NB4 (cell line): ENCODE measurements at places on chromosomes 16 and 17.

- DNase-seq, result no peak
Observed at GRCh38 chr16:50924759-50925545, 183.1 kb downstream of the CYLD start.

DNA sequence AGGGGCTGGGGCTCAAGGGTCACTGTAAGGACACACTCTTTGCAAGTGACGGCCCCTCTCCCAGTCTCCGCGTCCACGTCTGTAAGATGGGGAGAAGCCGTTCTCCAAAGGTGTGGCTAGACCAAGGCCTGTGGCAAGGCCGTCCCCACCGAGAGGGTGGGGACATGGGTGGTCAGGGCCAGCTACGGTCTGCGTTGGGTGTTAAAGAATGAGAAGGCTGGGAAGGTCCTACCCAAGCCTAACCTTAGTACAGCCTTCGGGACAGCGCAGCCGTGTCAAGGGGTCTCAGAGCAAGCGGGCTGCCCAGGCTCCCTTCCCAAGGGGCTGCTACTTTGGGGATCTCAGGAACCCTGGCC lies 1.9 kb downstream of the C1QTNF8 start:
- DNase-seq, result no peak

- DNase-seq, result peak; percentile 76
Observed at GRCh38 chr17:64423881-64424280, 25.0 kb upstream of the MILR1 start.

DNA sequence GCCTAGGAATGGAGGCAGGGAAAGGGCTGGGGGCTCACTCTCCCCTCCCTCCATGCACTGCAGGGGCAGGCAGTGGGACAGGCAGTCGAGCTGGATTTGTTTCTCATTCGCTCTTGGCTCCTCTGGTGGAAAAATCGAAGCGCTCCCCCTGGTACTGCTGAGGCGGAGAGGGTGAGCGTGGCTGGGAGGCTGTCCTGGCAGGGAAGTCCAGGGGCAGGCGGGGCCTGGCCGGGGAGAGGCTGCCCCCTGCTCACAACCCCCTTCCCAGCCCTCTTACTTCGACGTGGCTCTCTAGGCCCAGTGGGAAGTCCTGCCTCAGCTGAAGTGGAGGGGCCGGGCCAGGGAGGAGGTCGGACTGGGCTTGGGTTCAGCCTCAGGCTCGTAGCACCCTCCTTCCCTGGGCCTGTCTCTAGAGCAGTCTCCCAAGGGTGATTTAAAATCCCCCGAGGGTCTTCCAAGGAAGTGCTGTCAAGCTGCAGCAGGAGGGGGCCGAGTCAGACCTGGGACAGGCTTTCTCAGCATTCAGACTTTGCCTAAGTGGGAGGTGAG lies 16.5 kb upstream of the TMEM92 start:
- no peak for DNase-seq

- DNase-seq, result no peak
Observed at GRCh38 chr17:17343160-17343735, 40.1 kb downstream of the NT5M start.

DNA sequence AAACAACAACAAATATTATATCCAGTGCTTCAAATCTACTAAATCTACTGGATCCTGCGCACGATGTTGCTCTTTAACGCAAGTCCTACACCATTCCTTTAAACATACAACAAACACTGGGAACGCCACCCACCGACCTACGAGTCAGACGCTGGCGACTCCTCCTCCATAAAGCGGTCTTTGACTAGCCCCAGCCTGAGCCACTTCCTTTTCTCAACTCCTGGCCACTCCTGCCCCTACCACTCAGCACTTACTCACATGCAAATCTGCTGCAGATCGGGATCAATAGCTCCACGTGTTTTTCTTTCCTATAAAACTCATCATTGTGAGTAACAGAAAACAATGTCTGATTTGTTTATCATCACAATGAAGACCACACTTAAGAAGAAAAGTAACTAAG lies 32.8 kb upstream of the MNT start:
- peak; percentile 8 for DNase-seq

- DNase-seq, result no peak
Observed at GRCh38 chr16:23486480-23486879, 23.8 kb downstream of the GGA2 start.

- DNase-seq, result peak; percentile 52
Observed at GRCh38 chr17:33038740-33039139, 47.1 kb downstream of the SPACA3 start.

- DNase-seq, result peak; percentile 78
Observed at GRCh38 chr16:50368410-50369132, at the start of gene BRD7. TSS of gene BRD7 (minus strand) at chr16:50368988. CDS start at chr16:50368774, 214 bp downstream.

DNA sequence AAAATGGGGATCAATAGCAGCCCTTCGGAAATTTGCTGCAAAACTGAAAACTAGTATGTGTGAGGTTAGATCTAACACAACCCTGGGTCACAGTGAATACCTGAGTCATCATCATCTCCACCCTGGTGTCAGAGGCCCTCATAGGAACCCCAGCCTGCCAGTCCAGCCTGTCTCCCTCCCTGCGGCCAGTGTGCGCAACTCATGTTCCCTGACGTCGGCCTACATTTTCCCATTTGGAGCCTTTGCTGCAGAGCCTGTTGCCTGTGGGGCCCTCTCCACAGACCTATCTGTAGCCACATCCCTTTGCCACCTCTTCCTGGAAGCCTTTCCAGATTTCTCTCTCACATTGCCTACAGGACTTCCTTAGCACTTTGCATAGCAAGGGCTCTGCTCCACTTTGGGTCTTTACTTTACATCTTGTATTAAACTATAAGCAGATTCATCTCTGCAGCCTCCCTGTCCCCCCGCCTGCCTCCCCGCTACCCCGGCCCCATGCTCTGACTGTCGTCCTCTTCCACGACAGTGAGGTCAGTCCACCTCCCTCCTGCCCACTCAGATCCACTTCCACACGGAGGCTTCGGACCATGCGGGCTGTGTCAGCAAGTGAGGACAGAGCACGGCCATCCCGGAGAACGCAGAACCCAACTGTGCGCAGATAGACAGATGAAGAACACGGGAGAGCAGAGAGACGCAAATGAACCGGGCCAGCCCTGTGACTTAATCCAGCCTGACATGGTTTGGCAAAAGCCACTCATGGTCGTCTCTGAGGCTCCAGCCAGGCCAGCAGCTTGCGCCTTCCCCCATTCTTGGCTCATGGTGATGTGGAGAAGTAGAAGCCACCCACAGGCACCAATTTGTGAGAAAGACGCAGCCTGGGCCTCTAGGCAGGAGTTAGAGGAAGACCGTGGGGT lies 31.0 kb downstream of the NGFR start:
- DNase-seq, result no peak

- no peak for DNase-seq
Observed at GRCh38 chr17:46968224-46968834, 10.7 kb downstream of the RPRML start.

DNA sequence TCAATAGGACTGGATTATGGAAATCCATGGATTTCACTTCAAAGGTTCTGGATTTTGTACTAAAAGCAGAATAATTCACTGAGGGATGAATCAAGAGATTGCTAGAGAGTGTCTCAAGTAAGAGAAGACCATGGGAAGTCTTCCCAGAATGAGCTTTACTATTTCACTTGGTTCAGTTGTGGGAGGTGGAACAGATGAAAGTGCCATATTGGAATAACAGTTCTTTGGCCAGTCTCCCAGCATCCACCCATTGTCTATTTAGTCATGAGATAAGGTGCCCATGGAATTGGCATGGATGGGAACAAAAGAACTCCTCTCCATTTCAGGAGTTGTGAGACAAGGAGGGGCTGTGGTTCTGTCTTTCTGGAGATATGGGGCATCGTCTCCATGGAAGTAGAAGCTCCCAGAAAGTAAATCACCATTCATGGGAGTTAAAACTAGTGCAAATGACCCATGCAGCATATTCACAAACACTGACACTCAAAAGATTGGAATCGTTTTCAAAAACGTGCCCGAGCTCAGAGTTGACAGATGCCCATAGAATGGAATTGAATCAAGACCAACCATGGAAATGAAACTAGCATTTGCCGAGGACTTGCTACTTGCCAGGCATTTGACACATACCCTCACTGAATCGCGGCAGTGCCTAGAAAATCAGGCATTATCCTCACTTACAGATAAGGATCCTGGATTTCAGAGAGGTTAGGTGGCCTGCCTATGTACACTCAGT lies 36.2 kb upstream of the CLEC3A start:
- no peak for DNase-seq

DNA sequence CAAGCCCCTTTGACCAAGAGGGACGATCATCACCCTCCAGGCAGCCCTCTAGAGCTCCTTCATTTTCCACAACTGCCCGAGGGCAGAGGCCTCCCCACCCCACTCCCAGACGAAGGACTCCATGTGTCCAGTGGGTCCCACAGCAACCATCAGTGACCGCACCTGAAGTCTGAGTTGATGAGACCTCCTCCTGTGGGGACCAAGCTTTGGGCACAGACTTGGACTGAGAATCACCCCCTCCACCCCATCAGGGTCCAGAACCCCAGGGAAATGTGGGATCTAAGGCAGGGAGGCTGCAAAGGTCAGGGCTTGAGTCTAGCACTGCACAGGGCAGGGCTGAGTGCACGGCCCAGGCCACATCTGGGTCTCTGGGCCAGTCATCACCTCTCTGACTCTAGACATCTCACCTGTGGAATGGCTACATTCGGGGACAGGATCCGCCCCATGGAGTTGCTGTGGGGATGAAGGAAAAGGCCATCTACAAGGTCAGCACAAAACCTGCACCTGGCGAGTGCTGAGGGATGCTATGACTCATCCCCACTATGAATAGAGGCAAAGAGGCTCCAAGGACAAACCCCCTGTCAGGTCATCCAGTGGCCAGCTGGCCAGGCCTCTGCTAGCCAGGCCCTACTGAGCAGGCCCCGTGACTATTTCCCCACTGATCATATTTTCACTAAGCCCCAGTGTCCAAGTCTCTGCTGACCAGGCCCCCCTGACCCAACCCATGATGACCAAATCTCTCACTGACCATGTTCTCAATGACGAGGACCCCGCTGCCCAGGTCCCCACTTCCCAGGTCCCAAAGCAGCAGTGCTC lies 38.4 kb downstream of the TNFRSF13B start:
- DNase-seq, result no peak

- DNase-seq, result no peak
Observed at GRCh38 chr17:338442-339192, 14.0 kb downstream of the RPH3AL start.

GRCh38 chr16:67399218-67399733 lies 6.0 kb upstream of the TPPP3 start:
- peak; percentile 71 for DNase-seq

DNA sequence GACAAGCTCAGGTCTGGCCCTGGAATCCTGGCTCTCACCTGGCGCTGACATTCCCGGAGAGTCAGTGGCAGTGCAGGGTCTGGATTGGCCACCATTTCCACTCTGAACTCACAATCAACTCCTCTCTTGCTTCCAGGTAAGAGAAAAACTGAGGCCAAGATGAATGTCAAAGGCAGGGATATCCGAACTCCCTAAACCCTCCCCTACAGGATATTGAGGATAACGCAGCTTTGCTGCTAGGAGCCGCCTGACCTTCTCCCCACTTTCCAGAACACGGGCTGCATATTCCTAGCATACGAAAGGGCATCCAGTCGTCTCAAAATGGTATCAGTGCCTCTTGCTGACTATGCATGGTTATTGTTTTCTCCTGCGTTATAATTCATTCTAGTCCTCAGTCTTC lies 473.4 kb downstream of the SOX9 start:
- no peak for DNase-seq

- peak; percentile 94 for DNase-seq
Observed at GRCh38 chr17:67435122-67435521, 58.0 kb downstream of the PITPNC1 start.

DNA sequence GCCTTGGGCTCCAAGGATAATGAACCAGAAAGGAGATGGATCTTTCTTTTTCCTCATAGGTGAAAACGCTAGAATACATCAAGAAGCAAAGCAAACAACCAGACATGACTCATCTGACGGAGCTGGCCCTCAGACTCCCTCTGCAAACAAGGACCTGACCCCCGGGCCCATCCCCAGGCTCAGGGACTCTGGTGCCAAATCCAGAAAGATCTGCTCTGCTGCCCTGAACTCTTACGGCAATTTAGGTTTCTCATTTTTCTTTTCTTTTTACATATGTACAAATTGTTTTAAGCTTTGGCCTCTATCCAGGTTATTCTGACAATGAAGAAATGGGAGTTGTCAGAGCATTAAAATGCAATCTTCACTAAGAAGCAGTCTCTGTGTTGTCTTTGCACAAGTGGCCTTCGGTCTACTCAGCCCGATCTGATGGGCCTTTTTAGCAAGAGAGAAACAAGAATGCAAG lies 17.7 kb downstream of the KNOP1 start:
- no peak for DNase-seq

GRCh38 chr17:69430488-69430887 lies 16.0 kb downstream of the MAP2K6 start:
- DNase-seq, result peak; percentile 6

DNA sequence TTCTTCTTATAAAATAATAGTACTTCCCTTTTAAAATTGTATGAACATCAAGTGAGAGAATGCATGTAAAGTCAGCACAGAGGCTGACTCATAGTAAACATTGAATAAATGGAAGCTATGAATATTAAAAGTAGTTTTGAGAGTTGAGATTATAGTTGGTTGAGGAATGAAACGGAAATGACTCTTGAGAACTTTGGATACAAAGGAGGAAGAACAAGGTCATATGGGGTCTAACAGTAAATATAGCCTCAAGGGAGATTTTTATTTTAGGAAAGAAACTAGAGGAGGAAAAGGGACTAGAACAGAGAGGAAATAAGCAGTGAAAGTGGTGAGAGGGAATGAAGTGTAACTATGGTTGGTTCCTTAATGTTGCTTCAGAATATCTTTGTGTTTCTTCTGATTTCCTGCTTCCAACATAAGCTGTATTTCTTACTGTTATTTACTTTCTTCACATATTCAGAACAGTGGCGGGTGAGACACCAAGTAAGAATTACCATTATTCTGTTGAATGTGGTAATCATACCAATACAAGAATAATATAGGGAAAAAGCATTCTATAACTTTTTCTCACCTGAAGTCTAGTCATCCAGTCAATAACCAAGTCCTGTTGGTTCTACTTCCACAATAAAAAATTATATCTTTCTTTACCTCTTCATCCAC lies 165.1 kb downstream of the CHD9 start:
- peak; percentile 45 for DNase-seq

DNA sequence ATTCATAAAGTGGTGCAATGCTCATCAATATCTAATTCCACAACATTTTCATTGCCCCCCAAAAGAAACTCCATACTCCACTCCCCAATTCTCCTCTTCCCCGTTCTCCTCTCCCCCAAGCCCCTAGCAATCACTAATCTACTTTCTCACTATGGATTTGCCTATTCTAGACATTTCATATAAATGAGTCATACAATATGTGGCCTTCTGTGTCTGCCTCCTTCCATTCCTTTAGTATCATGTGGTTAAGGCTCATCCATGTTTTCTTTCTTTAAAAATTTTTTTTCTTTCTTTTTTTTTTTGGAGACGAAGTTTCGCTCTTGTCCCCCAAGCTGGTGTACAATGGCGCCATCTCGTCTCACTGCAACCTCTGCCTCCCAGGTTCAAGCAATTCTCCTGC lies 56.3 kb upstream of the HAS3 start:
- DNase-seq, result no peak

DNA sequence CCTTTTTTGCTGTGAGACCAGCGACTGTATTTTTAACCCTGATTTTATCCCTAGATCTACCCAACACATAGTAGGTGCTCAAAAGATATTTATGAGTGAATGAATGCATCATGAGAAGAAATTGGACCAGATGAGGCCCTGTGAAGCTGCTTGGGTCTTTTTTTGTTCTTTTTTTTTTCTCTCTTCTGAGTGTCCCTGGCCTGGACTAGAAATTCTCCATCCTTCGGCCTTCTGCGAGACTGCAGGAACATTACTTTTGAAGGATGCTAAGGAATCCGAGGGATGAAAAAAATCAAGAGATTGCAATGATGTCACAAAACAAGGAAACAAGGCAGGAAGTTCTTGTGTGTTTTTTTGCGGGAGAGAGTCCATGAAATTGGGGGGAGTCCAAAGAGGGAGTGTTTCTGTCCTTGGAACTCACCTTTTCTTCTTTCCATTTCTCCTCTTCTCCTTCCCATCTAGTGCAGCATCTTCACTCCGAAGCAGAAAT lies 560 bp upstream of the RUSF1 start:
- no peak for DNase-seq
